ENCODE measurements at places on chromosomes 11 and 22.

DNA sequence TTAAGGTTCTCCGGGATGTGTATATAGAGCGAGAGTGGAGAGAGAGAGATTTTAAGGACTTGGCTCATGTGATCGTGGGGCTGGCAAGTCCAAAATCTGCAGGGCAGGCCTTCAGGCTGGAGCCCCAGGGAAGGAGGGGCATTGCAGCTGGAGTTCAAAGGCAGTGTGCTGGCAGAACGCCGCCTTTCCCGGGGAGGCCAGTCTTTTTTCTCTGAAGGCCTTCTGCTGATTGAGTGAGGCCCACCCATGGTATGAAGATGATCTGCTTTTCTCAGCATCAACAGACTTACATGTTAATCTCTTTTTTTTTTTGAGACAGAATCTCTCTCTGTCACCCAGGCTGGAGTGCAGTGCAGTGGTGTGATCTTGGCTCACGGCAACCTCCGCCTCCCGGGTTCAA is 25.4 kb downstream of the FBLN1 start:
- DNase-seq, result no peak

GRCh38 chr11:59992425-59992824 is 24.6 kb upstream of the OOSP4B start:
- DNase-seq, result no peak

DNA sequence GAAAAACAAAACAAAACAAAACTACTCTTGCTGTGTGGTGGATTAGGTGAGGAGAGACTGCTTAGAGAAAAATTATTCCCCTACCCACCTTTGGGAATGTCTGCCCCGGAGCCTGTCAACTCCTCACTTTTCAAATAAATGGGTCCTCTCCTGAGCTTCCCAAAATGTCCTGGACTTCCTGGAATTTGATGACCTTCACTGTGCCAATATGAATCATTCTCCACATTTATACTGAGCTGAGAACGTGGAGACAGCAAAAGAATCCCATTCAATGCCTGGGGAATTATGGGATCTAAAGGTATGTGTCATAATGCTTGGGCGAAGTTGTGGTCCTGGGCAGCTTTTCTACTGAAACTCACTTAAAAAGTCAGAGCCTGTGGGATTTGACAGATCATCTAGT is 136.8 kb downstream of the KIF18A start:
- no peak for DNase-seq

- DNase-seq, result no peak
Observed at GRCh38 chr11:65334696-65335295, 1.1 kb downstream of the DPF2 start.

DNA sequence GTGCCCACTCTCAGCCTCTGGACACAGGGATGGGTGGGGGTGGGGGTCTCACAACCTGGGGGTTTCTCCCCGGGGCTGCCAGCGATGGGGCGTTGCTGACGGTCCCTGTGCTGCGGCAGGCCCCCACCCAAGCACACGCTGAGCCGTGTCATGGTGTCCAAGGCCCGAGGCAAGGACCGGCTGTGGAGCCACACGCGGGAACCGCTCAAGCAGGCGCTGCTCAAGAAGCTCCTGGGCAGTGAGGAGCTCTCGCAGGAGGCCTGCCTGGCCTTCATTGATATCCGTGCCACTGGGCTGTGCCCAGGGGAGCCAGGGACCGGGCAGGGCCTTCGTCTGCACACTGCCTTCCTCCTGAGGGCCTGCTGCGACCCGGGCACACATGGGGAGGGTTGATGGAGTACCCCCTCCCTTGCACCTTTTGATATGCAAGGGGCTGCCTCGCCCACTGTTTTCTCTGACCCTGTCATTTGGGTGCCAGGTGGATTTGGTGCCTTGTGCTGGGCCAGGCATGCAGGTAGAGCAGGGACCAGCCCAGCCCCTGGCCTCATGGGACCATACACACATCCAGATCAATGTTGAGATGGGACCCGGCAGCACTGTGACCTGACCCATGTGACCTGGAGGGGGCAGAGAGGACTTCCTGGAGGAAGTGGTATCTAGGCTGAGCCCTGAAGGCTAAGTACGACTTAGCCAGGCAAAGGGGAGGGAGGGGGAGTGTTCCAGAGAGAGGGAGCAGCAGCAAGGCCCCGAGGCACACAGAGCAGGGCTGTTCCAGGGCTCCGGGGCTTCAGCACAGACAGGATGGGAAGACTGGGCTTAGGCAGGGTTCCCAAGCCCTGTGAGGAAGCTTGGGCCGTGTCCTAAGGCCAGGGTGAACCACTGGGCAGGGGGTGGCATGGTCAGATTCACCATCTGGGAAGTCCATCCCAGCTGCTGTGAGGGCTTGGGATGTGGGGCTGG is 75.2 kb downstream of the MYO7A start:
- DNase-seq, result peak; percentile 76

GRCh38 chr11:104625246-104625645 is 273.0 kb downstream of the CASP12 start:
- DNase-seq, result no peak

DNA sequence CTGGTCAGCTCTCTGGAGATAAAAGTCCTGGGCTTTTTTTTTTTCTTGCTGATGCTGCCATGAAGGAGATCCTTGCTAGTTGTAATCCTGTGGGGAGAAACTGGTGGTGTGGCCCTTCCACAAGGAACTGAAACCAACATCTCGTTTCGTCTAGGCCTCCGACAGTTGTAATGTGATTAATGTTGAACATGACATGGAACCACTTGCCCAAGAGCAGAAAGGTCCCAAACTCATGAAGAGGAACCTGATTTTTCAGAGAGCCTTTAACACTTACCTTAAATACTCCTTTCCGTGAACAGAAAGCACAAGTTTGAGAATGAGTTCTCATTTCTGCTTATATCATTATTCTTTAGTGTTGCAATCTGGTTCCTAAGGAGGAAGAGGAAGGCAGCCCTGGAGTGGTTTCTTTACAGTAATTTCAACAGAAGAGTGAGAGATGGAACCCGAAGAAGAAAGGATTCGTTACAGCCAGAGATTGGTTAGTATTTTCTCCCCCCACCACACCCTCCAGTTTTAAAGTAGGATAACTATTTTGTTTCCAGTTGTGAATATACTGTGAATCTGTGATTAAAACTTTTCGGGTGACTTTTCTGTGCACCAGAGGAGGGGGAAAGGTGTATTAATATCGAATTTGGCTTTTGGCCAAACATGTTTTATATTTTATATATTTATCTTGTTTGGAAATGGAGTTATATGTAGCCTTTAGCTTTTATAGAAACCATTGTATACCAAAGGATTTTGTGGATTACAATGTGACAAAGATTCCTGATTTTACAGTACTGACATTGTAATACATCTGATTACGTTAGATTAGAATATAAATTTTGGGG is 2.0 kb downstream of the KDM2A start:
- DNase-seq, result no peak

GRCh38 chr22:22942511-22943329 is 55.1 kb downstream of the IGLL5 start:
- peak; percentile 72 for DNase-seq

DNA sequence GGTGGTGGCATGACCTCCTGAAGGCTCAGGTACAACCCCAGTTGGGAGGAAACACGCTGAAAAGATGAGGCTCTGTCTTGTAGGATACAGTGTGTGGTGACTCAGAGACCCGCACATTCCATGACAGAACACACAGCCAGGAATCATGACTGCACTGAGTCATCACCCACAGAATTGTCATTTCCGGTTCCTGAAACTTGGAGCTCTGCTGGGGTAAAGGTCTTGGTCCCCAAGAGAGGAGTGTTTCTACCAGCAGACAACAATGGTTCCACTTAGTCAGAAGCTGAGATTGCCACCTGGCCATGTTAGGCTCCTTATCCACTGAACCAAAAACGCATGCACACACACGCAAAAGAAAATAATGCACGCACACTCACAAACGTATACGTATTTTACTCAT is 31.5 kb upstream of the CYB5R3 start:
- no peak for DNase-seq

DNA sequence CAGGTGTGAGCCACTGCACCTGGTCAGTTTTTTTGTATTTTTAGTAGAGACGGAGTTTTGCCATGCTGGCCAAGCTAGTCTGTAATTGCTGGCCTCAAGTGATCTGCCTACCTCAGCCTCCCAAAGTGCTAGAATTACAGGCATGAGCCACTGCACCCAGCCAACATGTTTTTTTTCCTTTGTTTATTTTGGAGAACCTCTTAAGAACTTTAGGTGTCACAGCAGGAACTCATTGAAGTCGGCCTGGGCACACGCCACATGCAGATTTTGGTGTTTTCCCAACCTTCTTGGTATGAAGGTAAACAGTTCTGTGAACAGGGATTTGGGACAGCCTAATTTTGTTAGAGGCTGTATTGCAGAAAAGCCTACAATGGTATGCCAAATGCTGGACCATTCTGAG is 9.4 kb downstream of the DIXDC1 start:
- DNase-seq, result no peak

DNA sequence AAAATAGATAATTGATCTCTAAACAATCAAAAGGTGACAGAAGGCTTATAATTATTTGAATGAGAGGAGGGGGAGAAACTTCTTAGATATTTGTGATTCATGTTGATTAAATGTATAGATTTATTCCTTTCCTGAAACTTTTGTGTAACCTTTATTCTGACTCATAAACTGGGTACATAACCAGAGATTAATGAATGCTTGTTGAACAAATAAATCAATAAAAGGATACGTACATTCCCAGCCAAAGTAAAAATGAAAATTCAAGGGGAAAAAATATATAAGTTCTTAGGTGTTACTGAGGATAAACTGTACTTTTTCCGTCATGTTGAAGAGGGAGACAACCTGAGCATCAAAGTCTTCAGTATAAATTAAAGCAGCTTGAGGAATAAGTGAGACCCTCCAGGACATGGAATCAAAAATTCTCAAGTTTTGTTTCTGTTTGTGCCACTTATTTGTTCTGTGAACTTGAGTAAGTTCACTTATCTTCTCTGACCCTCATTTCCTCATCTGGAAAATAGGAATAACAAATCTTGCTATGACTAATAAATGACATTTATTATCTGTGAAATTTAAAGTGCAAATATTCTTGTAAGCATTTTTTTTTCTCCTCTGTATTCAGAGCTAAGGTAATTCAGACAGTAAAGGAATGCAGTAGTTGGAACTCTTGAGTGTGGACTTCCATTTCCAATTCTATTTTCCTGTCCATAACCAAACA is 195.4 kb downstream of the METTL15 start:
- DNase-seq, result no peak

- DNase-seq, result no peak
Observed at GRCh38 chr22:38068641-38069371, 11.6 kb downstream of the PICK1 start.

GRCh38 chr11:67053896-67054329 is 2.7 kb upstream of the RHOD start:
- no peak for DNase-seq

GRCh38 chr11:77530879-77531278 is 57.0 kb upstream of the PAK1 start:
- no peak for DNase-seq

DNA sequence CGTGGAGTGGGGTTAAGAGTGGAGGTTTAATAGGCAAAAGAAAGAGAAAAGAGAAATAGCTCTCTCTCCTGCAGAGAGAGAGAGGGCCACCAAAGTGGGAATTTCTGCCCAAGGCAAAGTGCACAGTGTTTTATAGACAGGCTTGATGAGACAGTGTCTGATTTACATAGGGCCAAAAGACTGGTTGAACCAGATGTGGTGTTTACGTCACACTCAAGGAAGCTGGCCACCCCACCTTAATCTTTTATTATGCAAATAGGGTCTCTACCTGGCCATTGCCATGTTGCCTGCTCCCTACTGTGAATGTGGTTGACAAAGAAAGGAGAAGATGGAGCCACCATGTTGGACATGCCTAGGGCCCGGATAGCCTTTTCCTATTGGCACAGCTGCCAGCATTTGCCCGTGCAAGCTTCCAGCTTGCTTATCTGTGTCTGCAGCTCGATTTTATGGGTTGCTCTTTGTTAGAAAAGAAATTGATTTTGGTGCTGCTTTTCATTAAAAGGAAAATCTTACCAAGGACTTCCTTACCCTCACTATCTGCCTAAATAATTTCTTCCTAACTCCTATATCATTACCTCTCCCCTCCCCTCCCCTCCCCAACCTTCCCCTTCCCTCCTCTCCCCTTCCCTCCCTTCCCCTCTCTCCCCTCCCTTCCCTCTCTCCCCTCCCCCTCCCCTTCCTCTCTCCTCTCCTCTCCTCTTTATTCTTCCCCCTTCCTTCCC is 436.0 kb downstream of the NELL1 start:
- no peak for DNase-seq

DNA sequence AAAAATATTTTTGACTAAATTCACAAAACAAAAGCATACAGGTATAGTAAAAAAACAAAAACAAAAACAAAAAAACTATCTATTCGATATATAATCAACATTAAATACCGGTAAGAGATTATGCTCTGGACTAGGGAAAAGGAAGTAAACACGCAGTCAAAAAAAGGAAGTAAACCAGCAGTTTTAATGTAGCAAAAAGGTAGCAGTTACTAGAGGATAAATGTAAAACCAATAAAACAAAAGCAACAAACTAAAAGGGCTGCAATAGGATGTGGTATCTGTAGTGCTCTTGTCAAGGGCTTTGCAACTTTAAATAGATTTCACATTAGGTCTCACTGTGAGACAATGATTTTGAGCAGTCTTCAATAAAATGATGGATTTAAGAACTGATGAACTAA is 2.4 kb downstream of the TRIM22 start:
- no peak for DNase-seq

- DNase-seq, result no peak
Observed at GRCh38 chr11:45660729-45661438, 4.5 kb downstream of the CHST1 start.

- no peak for DNase-seq
Observed at GRCh38 chr11:19442554-19442910, 201.8 kb upstream of the E2F8 start.

GRCh38 chr11:122709039-122709760 is 53.7 kb downstream of the UBASH3B start:
- no peak for DNase-seq

DNA sequence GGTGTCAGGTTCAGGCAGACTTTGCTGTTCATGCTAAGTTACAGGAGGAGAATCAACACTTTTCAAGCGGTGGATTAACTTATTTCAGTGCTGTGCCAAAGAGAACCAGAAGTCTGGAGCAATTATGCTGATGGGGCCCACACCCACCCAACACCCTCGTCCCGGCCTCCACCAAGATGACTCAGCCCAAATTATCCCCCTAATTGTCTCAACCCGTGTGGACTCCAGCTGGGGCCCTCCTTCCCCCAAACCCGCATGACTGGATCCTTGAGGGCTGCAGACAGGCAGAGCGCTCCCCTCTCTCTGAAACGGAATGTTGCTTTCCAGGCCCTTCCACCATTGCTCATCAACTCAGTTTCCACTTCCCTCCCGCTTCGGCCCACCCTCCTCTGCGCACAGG is 34.6 kb upstream of the MN1 start:
- peak; percentile 16 for DNase-seq

DNA sequence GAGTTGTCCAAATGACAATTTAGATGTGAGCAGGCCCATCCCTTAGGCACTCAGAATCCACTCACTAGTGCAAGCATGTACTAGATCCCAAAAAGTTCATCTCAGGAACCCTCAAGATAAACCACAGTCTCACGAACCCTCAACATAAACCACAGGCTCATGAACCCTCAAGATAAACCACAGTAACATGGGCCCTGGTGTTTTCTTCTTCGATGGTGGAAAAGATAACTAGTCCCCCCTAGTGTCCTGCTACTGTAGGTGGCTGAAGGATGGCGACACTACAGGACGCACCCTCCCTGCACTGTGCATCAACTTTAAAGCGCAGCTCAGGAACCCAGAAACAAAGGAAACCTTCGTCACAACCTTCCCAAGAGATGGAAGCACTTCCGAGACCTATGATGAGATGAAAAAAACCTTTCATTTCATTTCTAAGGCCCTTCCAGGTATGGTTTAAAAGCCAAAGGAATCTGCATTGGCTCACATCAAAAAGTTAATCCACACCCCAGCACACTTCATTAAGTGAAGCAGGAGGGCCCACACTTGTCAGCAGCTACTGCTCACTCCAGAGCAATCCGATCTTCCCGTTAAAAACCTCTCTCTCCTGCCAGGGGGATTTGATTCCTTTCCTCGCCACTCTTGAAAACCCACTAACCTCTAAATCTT is 2.4 kb downstream of the LARGE1 start:
- no peak for DNase-seq

Measured in mesenteric fat pad (tissue), 1 donor.